ENCODE measurements at places on chromosomes 7 and 10.

GRCh38 chr7:122802301-122802751 lies 83.9 kb downstream of the CADPS2 start:
- no peaks in the 10 kb centered on the region for H3K27me3 ChIP-seq
- no peaks in the 10 kb centered on the region for H3K36me3 ChIP-seq
- no peak overlapping the region for H3K4me3 ChIP-seq
- DNase-seq, result no peak
- H3K27ac ChIP-seq, result no peak overlapping the region

DNA sequence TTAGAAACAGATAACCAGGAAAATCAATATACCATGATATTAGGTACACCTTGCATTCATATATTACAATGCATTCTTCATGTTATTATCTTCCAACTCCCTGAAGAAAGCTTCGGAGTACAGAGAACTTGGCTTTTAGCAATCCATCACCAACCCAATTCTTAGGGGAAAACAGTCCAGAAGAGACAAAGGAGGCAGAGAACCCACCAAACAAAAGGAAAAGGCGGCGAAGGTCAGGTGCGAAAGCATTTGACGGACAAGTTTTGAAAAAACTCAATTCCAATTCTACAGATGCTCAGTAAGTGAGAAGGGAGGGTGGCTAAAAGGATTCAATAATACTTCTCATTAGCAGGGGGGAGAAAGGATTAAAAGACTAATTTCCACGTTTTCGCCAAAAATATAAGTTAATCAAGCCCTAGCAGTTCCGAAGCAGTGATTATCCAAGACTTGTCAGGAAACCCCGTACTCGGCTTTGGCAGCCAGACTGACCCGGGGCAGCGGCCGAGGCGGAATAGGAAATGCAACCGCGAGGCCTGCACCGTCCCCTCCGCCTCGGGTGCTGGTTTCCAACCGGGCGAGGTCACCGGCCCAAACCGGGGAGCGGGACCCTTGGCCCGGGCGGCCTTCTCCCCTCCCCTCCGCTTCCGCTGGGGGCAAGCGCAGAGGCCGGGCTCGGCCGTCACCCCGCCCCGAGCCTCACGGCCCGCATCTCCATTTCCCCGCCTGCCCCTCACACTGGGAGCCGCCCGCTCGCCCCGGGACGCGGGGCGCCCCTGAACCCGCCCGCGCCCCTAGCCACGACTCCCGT lies 747 bp downstream of the GDI2 start:
- no peaks in the 10 kb centered on the region for H3K27me3 ChIP-seq
- peak overlapping the region; percentile 91 for H3K4me3 ChIP-seq
- peaks cover 6% of the 10 kb centered on the region for H3K36me3 ChIP-seq
- H3K27ac ChIP-seq, result peak overlapping the region; percentile 97
- H3K4me1 ChIP-seq, result peaks cover 36% of the 10 kb centered on the region

GRCh38 chr10:28240400-28240799 lies 62.5 kb downstream of the MPP7 start:
- H3K4me1 ChIP-seq, result no peaks in the 10 kb centered on the region
- H3K27ac ChIP-seq, result no peak overlapping the region
- peaks cover 3% of the 10 kb centered on the region for H3K27me3 ChIP-seq
- DNase-seq, result no peak
- H3K36me3 ChIP-seq, result no peaks in the 10 kb centered on the region

DNA sequence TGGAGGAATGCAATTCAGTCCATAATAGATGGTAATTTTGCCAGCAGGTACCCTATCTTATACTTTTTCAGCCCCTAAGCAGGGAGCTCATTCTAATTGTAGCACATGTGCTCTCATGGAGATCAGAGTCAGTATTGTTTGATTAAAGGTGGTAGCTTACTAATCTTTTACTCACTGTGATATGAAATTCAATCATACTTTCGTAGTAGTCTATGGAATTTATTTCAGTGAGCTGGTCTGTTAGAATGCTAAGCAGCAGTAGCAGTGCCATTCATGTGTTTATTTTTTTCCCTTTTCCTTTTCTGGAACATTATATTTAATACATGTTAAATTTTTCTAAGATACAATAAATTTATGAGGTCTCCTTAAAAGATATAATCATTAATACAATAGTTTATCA lies 109.0 kb downstream of the ST7 start:
- H3K4me3 ChIP-seq, result no peak overlapping the region
- no peak for DNase-seq
- H3K27ac ChIP-seq, result no peak overlapping the region
- no peaks in the 10 kb centered on the region for H3K27me3 ChIP-seq
